Cerebellum (tissue), 4 donors: ENCODE measurements at places on chromosomes 3 and 15.

GRCh38 chr3:57151021-57151449 is 14.1 kb downstream of the IL17RD start:
- DNase-seq: no peak

- no peak for DNase-seq
These were observed 14.4 kb upstream of the GP9 start for GRCh38 chr3:129046037-129046731.

- no peak for DNase-seq
These were observed 18.3 kb downstream of the THBS1 start for GRCh38 chr15:39598958-39599845.

DNA sequence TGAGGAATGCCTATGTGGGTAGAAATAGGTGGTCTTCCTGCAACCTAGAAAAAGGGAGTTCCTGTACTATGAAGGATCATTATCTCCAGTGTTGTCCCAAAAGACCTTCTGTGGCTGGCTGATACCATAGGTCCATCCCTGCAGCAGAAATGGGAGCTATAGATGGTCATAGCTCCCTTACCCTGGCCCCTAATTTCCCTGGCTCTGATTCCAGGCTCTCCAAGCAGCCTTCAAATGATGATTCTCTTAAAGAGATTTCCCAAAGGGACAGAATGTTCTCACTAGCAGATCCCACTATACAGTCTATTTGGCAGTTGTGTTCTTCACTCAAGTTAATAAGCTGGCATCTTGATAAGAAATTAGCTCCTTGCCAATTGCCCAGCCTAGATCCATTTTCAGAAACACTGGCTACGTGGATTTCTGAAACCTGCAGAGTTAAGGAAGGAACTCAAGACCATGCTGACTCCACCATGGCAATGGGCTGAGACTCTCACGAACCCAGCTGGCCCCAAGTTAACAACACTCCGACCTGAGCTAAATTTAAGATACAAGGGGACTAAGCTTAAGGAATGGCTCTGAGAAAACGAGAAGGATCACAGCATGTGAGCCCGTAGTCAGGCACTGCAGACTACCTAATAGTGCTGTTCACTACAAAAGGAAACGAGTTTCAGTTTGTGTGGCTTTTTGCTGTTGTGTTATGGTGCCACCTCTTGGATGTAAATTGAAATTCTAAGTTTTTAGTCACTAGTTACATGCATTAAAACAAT is 11.4 kb downstream of the C15orf40 start:
- DNase-seq: peak; percentile 29

GRCh38 chr3:117809186-117810081 is 1099.9 kb downstream of the TUSC7 start:
- DNase-seq: no peak

DNA sequence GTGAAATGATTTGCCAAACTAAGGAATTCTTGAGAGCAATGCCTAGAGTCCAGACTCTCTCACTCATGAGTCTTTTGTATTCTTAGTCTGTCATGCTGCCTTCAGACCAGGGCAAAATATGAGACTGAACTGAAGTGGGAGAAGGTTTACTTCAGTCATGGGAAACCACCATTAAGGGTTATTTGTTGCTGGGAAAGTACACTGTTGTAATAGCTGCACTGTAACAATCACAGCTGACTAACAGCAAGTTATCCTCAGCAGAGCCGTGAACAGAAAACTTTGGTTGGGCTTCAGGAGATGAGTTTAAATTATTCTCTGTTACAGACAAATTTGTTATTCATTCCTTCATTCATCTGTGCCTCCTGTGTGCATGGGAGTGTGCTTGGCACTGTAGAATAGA is 258.5 kb downstream of the ROBO2 start:
- no peak for DNase-seq

DNA sequence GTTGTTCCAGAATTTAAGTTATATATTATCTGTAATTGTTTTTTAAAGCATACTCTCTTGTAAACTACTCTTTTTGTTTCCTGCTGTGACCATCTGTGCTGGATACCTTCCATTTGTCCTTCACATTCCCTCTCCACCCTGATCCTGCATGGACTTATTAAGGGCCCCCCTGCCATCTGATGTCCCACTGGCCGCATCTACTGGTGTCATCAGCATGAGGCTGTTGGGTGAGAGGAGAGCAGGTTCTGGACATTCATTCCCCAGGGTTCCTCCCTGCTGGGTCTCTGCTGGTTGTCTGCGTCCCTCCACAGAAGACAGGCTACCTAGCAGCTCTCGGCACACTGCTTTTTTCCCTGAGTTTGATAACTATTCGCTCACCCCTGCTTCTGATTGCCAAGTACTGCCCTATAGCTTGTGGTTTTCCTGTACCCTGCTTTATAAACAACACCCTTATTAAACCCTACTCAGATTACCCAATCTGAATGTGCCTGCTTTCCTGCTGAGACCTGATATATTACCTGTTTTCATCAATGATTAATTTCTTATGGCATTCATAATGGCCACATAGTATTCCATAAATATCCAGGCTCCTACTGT is 7.7 kb downstream of the CMTM8 start:
- no peak for DNase-seq

DNA sequence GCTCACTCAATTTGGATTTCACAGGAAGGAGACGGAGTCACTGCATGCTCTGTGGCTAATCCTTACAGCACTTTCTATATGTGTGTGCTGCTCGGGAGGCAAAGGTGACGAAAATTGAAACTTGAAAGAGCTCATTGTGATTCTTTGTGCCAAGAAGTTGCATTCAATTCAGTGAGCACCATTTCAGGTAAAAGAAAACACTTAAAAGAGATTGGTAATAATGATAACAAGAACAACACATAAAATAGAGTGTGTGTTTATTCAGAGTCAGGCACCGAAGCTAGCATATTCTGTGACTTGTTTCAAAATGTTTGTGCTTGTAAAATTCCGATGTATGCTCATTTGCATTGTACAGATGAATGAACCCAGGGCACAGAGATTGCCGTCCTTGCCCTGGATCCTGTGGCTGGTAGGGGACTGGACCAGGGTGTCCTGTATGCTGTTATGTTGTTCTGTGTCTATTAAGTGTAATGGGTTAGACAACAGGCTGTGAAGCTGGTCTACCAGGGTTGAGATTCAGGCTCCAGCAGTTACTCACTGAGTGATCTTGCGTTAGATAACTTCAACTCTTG is 193.3 kb upstream of the PROK2 start:
- no peak for DNase-seq

DNA sequence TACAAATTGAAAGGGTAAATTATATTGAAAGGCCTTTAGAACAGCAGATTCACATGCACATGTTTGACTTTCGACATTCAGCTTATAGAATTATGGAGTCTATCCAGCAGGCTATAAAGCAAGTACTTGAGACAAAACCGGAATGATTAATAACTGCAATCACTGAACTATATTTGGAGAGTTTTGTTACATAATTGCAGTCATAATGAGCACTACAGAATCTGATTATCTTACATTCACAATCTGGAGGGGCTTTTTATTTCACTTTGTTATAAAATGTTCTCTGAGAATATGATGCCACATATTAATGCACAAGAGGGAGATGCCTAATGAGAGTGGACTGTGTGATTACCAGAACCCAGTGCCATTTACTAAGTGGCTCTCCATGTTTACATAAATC is 64.3 kb downstream of the NSUN3 start:
- no peak for DNase-seq

DNA sequence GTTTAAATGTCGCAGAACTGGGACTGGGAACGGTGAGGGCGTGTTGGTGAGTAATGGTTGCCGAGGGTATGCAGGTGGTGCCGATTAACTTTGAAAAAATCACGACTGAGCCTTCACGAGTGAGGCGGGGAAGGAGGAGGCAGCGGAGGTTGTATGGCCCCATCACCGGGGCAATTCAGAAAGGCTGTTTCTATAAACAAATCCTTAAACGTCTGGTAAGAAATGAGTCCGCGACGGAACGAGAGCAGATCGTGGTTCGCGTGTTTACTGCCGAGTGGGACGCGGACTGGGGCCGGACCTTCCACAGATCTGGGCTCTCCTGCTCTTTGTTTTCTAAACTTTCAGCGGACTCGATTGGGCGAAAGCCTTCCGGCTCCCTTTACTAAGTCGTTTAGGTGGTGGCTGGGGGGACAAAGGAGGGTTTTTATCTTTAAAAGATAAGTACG is 2.7 kb downstream of the IGF1R start:
- peak; percentile 10 for DNase-seq

- no peak for DNase-seq
These were observed 121.6 kb downstream of the EEFSEC start for GRCh38 chr3:128274837-128275236.

GRCh38 chr15:68284616-68285258 is 7.2 kb downstream of the FEM1B start:
- no peak for DNase-seq

DNA sequence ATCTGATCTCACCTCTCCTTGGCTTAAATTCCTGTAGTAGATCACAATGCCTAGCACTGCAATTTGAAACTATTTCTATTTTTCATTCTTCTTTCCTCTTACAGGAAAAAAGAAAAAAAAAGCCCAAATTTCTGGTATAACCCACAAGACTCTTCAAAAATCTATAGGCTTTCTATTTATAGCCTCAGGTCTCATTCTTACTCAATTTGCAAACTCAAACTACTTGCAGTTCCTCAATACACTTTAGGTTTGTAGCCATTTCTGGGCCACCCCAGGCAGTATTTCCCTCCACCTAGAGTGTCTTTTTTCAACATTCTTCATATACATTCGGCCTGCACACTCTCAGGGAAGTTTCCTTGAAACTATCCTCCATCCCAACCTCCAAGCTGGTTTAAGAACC is 169.0 kb downstream of the TBC1D5 start:
- no peak for DNase-seq

DNA sequence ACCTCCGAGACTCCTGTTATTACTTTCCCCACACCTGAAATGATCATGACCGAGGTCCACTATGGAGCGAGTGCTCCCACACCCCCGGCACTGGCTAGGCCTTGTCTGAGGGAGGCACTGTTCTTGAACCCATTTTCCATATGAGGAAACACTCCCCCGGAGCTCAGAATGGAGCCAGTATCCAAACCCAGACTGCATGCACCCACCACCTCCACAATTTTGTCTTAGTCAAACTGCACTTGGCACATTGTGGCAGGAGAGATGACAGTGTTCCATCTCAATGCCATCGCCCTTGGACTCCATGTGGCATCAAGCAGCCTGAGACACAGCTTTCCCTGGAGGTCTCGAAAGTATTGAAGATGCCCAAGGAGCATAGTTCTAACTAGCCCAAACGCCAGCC is 154.1 kb downstream of the NUP210 start:
- DNase-seq: no peak

DNA sequence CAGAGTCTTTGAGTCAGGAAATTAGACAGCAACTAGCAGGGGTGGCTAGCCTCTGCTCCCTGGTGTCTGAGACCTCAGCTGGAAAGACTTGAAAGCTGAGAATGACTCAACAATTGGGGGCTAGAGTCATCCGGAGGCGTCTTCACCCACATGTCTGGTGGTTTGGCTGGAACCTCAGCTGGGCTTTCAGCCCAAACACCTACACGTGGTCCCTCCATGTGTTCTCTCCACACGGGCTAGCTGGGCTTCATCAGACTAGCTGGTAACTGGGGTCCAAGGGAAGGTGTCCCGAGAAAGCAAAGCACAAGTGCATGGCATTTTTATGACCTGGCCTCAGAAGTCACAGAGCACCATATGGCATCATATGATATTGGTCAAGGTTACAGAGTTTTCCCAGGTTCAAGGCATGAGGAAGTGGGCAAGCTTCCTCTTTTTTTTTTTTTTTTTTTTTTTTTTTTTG is 19.9 kb upstream of the ABHD2 start:
- DNase-seq: no peak

GRCh38 chr3:149820183-149820582 is 7.2 kb downstream of the RNF13 start:
- no peak for DNase-seq

GRCh38 chr15:99143242-99143641 is 38.4 kb downstream of the SYNM start:
- DNase-seq: no peak

- DNase-seq: no peak
These were observed 57.3 kb upstream of the DLG1 start for GRCh38 chr3:197355713-197356112.

GRCh38 chr15:68354923-68355322 is 77.0 kb downstream of the ITGA11 start:
- no peak for DNase-seq

GRCh38 chr3:112390783-112391641 is 58.1 kb downstream of the CD200 start:
- DNase-seq: no peak

- DNase-seq: no peak
These were observed 249.3 kb upstream of the ZNF717 start for GRCh38 chr3:76034649-76035048.

DNA sequence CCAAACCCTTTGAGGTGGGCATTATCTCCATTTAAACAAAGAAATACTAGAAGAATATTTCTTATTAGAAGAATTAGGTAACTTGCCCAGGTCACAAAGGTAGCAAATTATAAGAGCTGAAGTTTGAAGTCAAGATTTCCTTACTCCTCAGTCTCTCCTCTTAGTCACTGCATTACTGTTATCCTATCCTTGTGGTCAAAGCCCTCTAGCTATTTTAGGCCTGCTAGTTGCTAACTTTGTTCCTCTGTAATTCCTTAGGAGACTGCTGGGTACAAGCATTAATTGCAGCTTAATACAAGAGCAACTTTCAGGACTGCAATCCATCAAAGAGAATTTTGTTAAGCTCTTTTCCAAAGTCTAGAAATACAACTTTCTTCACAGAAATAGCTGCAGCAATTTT is 528.2 kb downstream of the ZIC1 start:
- DNase-seq: no peak

DNA sequence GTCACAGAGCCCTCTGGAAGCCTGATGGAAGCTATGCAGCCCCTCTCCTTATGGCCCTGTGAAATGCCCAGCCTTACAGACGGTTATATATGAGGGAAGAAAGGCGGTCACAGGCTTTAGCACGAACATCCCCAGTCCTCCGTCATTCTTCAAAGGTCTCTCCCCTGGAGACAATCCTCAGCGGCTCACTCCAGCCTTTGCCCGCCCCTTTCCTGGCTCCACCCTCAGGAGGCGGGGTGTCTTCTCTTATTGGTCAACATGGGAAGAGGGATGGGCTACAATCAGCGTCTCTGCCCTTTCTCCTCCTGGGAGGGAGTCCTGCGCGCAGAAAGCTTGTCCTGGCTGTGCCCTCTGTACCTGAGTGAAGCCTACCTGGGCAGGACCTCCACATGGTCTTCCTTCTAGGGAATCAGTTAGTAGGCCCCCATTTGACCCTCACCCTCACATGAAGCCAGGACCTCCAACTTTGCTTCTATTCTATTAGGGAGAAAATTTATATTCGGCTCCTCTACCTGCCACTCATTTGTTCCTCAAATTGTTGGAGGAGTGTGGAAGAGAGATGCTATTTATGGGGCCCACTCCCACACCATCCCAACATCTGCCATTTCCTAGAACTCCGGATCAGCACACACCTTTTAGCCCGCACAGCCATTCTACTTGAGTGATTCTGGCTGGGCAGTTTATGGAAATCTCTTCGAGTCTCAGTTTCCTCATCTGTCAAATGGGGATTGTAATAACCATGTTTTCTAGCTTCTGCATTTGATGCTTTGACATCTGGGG is 112.9 kb upstream of the SLC6A11 start:
- DNase-seq: peak; percentile 93

- no peak for DNase-seq
These were observed 45.5 kb upstream of the TNFSF10 start for GRCh38 chr3:172568701-172569100.

GRCh38 chr3:188369526-188369925 is 215.6 kb downstream of the LPP start:
- no peak for DNase-seq

- no peak for DNase-seq
These were observed 32.2 kb upstream of the MUC13 start for GRCh38 chr3:124966521-124967445.

- DNase-seq: no peak
These were observed at the start of the genes CCR5AS and CCRL2 for GRCh38 chr3:46406788-46407611. Gene CCR5AS (minus strand): TSS chr3:46407066. Gene CCRL2 (plus strand): TSS chr3:46407259. CDS start chr3:46408080, 821 bp downstream.
